ENCODE measurements at places on chromosomes 2 and 18. TPM values are rescaled to one million over a fixed set of nuclear protein-coding genes. Genes with fewer than 3 reads are reported as not detected.

The LRRTM4 gene
- total RNA-seq, result 1.3 TPM

The SRD5A2 gene
- total RNA-seq, result not detected

DNA sequence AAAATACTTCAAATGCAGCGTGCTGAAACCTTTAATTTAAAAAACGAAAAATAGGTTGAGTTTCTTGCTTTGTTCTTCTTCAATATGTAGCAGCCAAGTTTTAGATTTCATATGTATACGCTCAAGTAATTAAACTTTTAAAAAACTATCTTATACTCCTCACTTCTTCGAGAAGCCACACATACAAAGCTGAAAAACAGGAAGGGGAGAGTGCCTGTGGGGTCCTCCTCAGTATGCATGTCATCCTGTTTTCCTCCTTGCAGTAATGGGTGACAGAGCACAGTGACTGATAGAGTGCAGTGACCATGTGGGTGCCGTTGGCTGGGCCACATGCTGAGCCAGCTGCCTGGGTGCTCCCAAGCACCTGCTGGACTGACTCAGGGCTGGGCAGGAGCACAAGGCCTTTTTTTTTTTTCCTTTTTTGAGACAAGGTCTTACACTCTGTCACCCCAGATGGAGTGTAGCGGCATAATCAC lies 33.3 kb downstream of the UXS1 start:
- no peak for DNase-seq

DNA sequence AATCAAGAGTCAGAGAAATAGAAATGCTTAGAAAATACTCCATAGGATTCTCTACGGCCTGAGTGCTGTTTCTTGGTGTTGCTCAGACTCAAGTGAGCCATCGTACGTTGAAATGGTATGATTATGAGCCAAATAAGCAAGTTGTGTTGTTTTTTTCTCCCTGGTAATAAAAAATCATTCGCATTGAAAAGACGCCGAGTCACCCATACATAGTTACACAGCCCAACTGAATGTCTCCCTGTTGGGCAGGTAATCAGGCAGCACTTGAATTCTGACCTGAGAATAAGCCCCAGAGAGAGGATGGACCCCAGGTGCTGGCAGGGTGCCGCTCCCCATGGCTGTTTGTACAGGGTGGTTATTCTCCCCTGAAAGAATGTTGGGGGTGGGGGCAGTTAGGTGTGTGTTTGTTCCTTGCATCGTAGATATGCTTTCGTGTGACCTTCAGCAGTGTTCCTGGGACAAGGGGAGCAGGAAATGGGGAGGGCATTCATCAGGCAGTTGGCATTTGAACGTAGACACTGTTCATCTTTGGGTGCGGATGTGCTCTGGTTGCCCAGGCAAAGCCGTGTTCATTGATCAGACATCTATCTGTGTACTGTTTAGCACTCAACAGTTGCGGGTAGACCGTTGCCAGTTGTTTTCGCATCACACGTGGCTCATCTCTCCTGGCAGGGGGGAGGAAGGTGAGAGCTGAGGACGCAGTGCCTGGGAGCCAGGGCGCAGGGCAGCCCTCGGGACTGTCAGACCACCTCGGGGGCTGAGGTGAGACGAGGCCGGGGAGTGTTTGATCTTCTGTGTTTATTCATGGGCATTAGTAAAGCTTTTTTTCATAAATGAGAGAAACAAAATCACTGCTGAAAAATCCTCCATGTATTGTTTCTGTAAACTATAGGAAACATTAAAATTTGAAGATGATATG lies 27.3 kb downstream of the MTCL1 start:
- DNase-seq, result no peak

DNA sequence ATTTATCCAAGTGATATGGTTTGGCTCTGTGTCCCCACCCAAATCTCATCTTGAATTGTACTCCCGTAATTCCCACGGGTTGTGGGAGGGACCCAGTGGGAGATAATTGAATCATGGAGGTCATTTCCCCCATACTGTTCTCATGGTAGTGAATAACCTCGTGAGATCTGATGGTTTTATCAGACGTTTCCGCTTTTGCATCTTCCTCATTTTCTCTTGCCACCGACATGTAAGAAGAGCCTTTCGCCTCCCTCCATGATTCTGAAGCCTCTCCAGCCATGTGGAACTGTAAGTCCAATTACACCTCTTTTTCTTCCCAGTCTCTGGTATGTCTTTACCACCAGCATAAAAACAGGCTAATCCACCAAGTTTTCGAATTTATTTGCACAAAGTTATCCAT lies 20.3 kb upstream of the CHST10 start:
- DNase-seq, result no peak

DNA sequence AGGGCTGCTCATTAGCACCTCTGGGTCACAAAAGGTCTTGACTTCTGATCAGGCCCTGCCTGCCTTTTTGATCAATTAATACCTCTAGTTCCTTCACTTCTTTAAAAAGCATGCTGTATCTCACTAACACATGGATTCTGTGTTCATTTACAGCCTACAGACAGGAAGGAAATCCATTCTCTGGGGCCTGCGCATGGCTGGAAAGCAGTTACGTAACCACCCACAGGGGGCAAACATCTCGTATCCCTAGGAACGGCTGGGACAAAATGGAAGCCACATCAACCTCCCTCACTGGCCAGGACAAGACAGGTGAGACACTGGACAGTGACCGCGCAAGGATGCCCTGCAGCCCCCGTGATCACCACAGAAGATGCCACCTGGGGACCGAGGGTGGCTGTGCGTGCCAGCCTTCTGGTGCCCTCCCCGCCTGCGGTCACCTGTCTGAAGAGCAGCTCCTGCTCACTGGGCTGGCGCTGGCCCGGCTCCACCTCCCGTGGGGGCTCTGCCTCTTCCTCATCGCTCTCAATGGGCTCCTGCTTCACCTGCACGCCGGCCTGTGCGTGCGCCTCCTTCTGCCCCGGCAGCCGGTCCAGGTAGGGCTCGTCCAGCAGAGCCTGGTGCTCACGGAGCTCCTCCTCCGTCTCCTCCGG lies 266.9 kb downstream of the TWIST2 start:
- no peak for DNase-seq

DNA sequence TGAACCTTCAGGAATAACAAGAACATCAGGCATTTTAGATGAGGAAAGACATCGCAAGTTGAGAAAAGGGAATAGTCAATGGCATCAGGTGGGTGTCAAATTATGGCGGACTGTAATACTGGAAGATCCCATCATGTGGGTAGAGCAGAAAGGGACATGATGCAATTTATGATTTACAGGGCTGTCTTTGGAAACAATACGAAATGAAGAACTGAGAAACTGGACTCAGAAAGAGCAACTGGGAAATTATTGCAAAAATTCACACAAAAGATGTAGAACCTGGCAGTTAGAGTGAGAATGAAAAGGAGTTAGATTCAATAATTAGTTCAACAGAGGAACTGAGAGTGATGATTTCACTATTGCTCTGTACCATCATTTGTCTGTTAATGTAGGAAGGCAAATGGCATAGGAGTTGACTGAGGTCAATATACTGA lies 1635.0 kb upstream of the ACVR2A start:
- no peak for DNase-seq

GRCh38 chr18:80258640-80259039 lies 11.3 kb upstream of the PARD6G start:
- no peak for DNase-seq

GRCh38 chr2:110904116-110904778 lies 171.9 kb downstream of the ACOXL start:
- no peak for DNase-seq

DNA sequence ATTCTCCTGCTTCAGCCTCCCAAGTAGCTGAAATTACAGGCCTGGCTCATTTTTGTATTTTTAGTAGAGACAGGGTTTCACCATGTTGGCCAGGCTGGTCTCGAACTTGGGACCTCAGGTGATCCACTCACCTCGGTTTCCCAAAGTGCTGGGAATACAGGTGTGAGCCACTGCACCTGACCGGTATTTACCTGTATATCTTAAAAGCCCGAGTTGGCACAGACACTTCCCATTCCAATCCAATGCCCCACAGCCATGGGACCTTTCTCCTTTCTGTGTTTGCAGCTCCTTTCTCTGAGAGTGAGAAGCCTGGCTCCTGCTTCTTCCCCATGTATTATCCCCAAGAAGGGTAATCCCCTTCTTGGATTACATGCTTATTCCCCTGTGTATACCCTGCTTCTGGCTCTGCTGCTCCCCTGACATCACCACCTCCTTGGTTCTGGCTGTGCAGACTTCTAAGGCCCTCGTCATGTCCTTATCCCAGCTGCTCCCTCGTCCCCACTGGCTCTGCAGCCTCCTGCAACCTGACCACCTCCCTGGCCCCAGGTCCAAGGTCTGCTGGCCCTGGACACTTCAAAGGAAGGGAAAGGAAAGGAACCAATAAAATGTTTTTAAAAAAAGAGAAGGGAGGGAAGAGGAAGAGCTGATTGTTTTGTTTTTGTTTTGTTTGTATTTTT lies 52.8 kb downstream of the INPP5D start:
- no peak for DNase-seq

DNA sequence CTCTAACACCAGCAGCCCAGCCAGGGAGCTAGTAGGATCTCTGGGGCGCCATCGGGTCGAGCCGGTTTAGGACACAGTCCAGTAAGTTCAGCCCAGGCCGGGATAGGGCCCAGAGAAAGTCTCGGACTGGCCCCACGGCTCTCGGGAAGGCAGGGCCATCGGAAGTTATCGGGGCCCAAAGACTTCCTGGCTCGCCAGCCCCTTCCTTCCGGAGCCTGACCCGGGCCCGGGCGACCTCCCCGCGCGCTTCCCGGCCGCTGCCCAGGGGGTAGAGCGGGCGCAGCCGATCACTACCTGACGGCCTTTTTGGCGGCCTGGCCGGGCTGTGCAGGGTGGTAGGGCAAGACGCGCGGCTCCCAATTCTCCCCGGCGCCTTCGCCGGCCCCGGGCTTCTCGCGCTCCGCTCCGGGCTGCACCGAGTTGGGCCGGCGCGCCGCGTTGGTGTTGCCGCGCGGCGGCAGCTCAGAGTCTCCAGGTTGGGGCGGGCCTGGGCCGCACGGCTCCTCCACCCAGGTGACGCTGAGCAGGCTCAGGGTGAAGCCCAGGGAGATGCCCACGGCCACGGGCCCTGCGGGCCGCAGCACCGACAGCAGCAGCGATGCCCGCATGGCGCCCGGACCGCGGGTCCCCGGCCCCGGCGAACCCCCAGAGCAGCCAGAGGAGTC lies 546 bp downstream of the CHPF start:
- DNase-seq, result peak; percentile 37

DNA sequence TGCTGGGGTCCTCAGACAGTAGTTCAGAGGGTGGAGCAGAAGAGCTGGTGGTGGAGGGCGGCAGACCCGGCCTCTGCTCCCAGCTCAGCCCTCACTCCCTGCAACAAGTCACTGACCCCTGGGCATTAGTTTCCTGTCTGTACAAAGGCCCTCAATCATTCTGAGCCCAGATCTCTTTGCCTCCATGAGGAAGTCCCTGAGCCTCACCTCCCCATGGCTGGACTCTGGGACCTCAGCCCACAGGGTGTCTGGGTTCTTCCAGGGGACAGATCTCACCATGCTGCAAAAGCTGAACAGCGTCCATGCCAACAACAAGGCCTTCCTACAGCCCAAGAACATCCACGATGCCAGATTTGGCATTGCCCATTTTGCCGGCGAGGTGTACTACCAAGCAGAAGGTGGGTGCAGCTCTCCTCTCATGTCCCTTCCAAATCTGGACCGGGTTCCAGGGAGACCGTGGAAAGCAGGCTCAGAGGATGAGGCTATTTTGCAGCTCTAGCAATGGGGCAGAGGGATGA lies 49.1 kb downstream of the MYO7B start:
- DNase-seq, result no peak

- no peak for DNase-seq
Observed at GRCh38 chr18:27138079-27138478, 47.0 kb downstream of the CHST9 start.

DNA sequence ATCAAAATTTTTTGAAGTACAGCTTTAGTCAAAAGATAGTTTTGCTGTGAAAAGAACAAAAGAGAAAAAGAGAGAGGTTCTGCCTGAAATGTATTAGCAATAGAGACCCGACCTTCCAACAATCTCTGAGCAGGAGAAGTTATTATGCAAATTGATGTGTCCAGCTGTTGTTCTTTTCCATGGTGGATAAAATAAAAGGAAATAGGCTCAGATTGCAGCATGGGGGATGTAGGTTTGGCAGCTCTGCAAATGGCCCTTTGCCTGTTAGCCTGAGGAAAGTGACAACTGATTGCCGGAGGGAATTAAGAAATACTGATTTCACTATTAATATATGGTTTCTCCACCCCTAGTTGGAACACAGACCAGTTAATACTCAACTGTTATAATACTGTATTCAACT lies 1283.2 kb upstream of the NXPH2 start:
- DNase-seq, result no peak

GRCh38 chr18:47847635-47848034 lies 82.8 kb downstream of the SMAD2 start:
- no peak for DNase-seq

The CD8A gene
- 0.28 TPM for total RNA-seq

GRCh38 chr2:101467306-101467705 lies 7.6 kb downstream of the RFX8 start:
- DNase-seq, result no peak

The PARD6G gene
- total RNA-seq, result 0.23 TPM

GRCh38 chr2:158777077-158777476 lies 18.0 kb upstream of the DAPL1 start:
- DNase-seq, result no peak

- no peak for DNase-seq
Observed at GRCh38 chr2:46332686-46333281, 35.6 kb downstream of the EPAS1 start.

GRCh38 chr18:71374294-71375000 lies 1085.6 kb downstream of the SOCS6 start:
- DNase-seq, result no peak

DNA sequence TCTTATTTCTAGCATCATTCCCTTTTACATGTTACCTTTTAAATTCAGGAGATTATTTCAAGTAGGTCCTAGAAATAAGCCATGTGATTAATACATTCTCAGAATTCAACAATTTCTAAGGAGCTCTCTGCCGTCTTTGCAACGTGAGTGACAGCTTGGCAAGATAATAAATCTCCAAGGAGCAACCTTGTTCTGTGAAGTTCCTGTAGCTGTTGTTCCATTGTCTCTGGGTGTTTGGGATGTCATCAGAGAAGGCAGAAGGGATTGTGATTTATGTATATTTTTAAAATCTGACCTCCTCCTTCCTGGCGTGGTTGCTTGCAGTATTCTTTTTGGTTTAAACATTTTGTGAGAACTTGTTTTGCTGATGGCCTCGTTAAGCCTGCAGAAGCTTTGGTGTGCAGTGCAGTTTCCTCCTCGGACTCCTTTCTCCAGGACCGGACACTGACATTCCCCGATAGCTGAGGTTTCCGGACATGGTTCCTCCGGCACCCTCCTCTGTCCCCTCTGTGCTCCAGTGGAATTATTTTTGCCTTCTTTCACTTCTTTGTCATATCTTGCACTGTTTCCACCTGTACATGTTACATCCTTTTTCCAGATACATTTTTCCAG lies 33.7 kb downstream of the RAMP1 start:
- DNase-seq, result no peak

The TNS1 gene
- 6.0 TPM for total RNA-seq

The NETO1 gene
- total RNA-seq, result not detected

DNA sequence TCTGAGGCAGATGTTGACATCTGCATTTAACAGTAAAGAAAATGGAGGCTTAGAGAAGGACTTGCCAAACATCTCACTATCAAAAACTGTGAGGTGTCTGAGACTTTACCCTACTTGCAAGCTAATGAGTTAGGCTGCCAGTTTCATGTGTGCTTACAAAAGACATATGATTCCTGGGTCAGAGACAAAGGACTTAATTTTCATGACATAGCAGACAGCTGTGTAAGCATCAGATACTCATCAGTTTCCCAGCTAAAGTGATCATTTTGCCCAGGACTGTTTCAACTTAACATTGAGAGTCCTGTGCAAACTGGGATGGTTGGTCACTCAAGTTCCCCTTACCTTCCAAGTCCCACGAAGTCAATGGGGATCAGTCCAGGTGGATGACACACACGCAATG lies 18.9 kb upstream of the DAPL1 start:
- DNase-seq, result no peak

The MTHFD2 gene
- total RNA-seq, result 197 TPM

- DNase-seq, result no peak
Observed at GRCh38 chr2:239308661-239309397, 92.0 kb downstream of the HDAC4 start.
